GM12878 (cell line): ENCODE measurements at places on chromosomes 13 and 19. TPM values are rescaled to one million over a fixed set of nuclear protein-coding genes. Genes with fewer than 3 reads are reported as not detected.

- DNase-seq = no peak
Observed at GRCh38 chr19:17075864-17076542, 426 bp downstream of the MYO9B start.

GRCh38 chr19:21498651-21499050 is 6.8 kb upstream of the ZNF429 start:
- no peak for DNase-seq

GRCh38 chr13:31064636-31065035 is 97.1 kb downstream of the HSPH1 start:
- DNase-seq = no peak

GRCh38 chr19:56834564-56835375 is 5.8 kb downstream of the PEG3 start:
- no peak for DNase-seq

Gene DACT3
- total RNA-seq = 0.64 and 0.74 TPM in 2 replicates
